ENCODE measurements at places on chromosomes 3 and 15.

DNA sequence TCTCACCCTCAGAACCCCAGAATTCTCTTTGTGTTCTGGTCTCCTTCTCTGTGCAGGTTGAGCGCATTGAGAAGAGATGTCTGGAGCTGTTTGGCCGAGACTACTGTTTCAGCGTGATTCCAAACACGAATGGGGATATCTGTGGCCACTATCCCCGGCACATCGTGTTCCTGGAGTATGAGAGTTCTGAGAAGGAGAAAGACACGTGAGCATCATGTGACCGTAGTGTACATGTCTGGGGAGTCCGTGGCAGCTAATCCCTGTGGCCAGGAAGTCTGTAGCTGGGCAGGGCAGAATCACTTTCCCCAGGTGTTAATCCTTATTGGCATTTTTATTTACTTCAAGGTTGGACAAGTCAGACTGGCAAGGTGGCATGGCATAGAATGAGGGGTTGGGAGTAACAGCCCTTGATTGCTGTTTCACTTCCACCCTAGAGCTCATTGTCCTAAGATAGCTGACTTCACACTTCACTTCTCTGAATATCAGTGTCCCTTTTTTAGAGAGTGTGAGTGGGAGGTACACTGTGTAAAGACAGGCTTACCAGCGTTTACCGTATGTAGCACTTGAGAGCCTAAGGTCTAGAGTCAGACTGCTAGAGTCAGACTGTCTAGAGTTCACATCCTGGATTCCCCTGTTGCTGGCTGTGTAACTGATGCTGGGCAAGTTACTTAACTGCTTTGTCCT is 4.4 kb downstream of the MTMR14 start:
- no peak for DNase-seq

DNA sequence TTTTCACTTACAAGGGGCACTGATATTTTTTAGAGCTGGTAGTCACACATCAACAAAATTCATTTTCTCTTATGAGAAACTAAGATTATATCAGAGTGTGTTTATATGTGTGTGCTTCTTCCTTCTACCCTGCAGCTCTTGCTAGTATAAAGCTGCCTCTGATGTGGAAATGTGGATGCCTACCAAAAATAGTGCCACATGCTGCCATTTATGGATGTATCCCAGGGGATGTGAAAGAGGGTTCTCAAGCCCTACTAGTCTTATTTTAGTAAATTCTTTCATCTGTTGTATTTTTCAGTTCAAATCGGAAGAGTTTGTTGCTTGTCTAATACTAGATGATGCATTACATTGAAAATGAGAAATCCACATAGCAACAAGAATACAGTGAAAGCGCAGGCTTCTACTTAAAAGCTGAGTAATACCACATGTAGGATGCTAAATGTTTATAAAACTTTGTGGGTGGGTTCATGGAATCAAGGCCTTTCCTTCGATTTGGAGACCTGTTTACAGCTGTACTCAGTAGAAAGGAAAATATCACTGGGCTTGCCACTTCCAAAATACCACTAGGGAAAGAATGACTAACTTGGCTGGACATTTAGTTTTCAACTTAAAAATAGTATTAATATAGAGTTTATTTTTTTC is 399.2 kb downstream of the EPHA3 start:
- DNase-seq = no peak

DNA sequence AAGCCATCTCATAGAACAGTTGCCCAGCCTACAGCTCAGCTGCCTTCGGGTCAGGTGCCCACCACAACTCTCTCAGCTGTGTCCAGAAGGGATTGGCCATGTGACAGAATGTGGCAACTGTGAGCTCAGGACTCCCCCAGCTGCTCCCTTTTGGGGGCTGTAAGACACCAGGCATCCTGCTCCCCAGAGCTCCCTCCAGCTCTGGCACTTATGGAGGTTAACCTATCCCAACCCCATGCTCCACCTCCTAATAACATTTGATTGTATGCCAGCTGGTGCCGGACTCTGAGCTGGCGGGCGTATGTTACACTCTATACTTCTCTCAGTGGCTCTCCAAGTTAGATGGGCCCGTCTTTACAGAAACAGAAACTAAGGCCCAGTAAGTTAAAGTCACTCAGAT is 222.8 kb downstream of the FAM43A start:
- DNase-seq = no peak

DNA sequence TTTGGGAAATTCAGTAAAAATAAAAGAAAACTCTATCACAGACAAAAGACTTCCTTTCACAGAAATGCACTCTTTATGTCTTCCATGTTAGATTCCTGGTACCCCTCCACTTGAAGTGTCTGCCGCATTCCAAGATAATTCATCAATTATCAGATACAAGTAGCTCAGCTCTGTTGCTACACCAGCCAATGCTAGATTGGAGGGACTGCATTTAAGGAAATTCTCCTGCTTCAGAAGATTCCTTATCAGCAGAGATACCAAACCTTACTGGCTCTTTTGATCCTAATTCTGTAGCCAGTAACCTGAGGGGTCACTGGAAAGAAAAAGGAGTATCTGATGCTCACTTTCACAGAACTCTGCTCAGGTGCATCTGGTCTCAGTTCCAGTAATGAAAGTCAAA is 63.9 kb downstream of the TM4SF4 start:
- no peak for DNase-seq

DNA sequence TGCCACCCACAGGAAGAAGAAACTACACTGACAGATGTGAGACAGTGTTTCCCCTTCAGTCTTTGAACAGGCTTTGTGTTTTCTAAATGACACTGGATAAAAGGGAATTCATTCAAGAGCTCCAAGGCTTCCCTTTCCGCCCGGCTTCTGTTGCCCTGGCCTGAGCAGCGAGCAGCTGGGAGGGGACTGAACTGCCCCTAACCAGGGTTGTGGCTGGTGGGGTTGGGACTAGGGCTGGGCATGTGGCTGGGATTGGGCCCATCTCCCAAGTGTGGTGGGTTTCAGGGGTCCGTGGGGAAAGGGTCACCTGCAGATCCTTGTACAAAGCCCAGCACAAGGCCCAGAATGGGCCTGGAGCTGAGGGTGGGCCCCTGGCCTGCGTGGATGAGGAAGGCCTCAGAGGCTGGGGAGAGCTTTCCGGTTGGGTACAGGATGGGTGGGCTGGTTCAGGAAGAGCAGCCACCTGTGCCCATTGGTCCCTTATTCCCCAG is 10.4 kb downstream of the VILL start:
- DNase-seq = no peak

All from cardiac fibroblast (primary cell).